ENCODE measurements at places on chromosomes 1 and 21. TPM values are rescaled to one million over a fixed set of nuclear protein-coding genes. Genes with fewer than 3 reads are reported as not detected.

The OR2AK2 gene
- not detected for total RNA-seq

The FMO3 gene
- total RNA-seq, result 0.48 TPM

The MRAP gene
- total RNA-seq, result not detected

The LCE1A gene
- not detected for total RNA-seq

The DMRTA2 gene
- total RNA-seq, result not detected

The RIPPLY3 gene
- not detected for total RNA-seq

The FCRLB gene
- 3.6 TPM for total RNA-seq

The IQGAP3 gene
- 11.8 TPM for total RNA-seq

The OR2T10 gene
- not detected for total RNA-seq

The LCE3E gene
- not detected for total RNA-seq

- DNase-seq, result no peak
These were observed 31.0 kb upstream of the IL19 start for GRCh38 chr1:206739411-206740076.

- no peak for DNase-seq
These were observed 42.9 kb downstream of the USP25 start for GRCh38 chr21:15772654-15773053.

- no peak for DNase-seq
These were observed 75.8 kb upstream of the TSPAN2 start for GRCh38 chr1:115164940-115165705.

- no peak for DNase-seq
These were observed 160.9 kb upstream of the VAMP3 start for GRCh38 chr1:7610106-7610731.

- no peak for DNase-seq
These were observed 18.3 kb upstream of the IL6R start for GRCh38 chr1:154386643-154387352.

DNA sequence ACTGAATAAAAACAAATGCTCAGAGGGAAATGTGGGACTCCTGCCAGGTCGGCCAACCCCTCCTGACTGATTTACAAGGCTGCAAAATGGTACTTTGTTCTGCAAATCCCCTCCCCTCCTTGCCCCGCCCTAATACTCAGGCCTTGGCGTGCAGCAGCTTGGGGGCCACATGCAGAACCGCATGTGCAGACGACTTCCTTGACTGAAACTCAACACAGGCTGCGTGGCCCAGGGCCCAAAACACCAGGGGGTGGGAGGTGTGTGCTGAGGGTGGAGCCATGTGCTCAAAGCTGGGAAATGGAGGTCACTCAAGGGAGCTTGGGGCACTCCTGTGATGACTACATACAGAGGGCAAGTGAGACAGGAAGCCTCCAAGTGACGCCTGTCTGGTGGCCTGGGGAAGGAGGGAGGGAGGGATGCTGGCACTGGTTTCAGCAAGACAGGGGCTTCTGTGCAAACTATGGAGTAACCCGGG lies 87.2 kb downstream of the MRPL37 start:
- DNase-seq, result peak; percentile 87

- DNase-seq, result no peak
These were observed 12.9 kb downstream of the TOR3A start for GRCh38 chr1:179094818-179095217.

- DNase-seq, result peak; percentile 35
These were observed 102.8 kb upstream of the C1orf21 start for GRCh38 chr1:184283999-184284398.

DNA sequence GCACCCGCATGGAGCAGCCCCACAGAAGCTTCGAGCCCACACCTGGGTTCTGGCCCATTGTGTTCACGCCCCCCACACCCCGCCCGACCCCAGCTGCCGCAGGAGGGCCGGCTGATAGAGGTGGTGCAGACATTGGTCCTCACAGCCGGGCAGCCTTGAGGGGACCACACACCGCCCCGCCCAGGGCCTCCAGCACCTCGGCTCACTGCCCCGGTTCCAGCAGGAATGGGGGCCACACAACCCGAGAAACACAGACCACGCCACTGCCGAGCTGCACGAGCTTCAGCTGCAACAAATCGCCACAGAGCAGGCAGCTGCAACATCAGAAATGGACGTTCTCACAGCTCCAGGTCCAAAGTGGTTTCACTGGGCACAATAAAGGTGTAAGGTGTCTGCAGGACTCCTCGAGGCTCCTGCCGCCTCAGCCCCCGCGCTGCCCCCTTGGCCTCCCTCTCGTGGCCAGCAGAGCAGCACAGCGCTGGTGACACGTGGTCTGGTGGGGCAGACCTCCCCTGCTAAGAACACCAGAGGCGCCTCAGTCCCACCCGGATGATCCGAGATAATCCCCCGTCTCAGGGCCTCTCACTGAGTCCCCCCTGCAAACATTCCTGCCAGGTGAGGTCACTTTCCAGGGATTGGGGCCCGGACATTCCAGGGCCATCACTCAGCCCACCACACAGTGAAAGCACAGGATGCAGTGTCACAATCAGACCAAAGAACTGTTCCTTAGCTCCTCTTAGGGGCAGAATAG lies 62.3 kb upstream of the ADARB1 start:
- DNase-seq, result peak; percentile 36

GRCh38 chr1:2438038-2438437 lies 25.7 kb upstream of the PEX10 start:
- no peak for DNase-seq

DNA sequence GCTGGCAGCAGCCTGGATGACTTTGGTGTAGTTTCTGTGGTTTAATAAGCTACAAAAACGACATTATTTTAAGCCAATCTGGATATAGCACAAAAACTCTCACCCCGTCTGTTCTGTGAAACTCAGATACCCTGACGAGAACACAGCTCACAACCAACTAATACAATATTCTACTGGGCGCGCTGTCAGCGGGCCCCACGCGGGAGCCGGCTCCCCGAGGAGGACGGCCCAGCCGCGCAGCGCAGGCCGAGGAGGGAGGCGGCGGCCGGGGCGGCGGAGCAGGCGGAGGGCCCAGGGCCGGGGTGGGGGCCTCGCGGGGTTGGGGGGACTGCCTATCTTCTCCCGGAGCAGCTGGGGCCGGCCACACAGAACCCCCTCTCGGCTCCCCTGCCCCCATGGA lies 87.2 kb upstream of the POU3F1 start:
- no peak for DNase-seq

- no peak for DNase-seq
These were observed 14.9 kb downstream of the KNCN start for GRCh38 chr1:46536527-46536926.

GRCh38 chr1:21258331-21259134 lies 31.7 kb downstream of the ECE1 start:
- no peak for DNase-seq

DNA sequence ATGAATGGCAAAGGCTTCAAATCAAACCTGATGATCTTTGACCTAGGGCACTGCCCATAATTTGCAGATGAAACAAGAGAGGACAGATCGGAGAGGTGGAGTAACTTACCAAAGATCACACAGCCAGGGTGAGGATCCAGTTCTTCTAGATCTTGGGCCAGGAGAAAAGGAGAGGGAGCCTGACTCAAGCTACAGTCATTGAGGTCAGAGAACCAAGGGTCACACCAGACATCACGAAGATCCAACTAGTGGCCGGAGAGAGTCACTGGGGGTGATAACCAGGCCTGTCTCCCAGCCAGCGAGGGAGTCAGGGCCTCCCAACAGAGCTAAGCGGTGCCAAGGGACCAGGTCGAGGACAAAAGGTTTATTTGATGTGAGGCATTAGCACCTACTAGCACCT lies 115.0 kb downstream of the RIPK4 start:
- no peak for DNase-seq

- DNase-seq, result no peak
These were observed 17.9 kb upstream of the DYRK1A start for GRCh38 chr21:37348664-37349063.

- DNase-seq, result no peak
These were observed 56.1 kb downstream of the NPHP4 start for GRCh38 chr1:5936126-5936525.

DNA sequence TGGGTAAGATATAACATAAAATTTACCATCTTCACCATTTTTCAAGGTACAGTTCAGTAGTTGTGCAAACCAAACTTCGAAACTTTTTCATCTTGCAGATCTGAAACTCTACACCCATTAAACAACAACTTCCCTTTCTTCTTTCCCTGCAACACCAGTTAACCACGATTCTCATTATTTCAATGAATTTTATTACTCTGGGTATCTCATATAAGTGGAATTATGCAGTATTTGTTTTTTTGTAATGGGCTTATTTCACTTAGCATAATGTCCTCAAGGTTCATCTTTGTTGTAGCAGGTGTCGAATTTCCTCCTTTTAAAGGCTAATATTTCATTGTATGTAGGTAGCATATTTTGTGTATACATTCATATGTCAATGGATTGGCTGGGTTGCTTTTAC lies 146.1 kb downstream of the SPATA46 start:
- DNase-seq, result no peak

GRCh38 chr1:79517470-79518224 lies 511.1 kb upstream of the ADGRL4 start:
- no peak for DNase-seq

DNA sequence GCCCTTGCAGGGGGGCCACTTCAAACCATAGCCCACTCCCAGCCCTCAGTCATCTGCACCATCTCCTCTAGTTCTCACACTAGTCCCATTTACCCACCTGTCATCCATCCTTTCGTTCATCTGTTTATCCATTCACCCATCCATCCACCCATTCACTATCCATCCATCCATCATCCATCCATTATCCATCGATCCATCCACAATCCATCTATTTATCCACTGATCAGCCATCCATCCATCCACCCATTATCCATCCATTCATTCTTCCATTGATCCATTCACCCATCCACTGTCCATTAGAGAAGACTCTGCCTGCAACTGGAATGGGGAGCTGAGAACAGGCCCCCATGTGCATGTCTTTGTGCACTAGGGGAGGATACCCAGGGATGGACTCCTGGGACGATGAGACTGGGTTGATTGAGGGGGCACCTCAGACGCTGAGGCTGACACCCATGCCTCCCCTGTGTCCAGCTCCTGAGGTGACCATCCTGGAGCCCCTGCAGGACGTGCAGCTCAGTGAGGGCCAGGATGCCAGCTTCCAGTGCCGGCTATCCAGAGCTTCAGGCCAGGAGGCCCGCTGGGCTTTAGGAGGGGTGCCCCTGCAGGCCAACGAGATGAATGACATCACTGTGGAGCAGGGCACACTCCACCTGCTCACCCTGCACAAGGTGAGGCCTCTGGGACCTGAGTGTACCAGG lies 97.9 kb downstream of the TRIM11 start:
- no peak for DNase-seq

DNA sequence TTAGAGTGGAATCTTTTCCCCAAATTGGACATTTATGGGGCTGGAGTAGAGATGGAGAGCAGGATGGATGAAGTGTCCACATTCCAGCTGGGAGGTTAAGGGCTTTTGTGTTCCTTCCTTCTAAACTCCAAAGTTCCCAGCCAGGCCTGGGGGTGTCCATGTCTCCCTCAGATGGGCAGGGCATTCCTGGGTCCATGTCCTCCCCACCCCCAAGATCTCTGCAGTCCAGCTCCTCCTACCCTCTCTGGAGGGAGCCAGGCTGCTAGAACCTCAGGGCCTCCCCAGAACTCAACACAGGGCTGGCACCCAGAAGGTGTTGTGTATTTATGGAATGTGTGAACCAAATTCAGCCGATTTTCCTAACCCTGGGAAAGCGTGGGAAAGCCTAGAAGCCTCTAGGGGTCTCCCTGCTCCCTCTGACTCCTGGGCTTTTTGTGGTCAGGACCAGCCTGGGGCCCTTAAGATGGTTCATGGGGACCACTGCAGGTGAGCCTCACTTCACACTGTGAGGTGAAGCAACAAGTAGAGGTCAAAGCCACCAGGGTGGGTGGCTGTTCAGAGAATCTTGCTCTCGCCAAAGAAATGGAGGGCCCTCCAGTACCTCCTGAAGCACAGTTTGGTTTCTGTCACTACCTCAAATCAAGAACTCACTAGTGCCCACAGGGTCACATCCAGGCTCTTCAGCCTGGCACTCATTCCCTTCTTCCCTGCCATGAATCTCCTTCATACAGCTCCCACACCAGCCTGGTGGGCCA lies 54.8 kb downstream of the GLIS1 start:
- no peak for DNase-seq

DNA sequence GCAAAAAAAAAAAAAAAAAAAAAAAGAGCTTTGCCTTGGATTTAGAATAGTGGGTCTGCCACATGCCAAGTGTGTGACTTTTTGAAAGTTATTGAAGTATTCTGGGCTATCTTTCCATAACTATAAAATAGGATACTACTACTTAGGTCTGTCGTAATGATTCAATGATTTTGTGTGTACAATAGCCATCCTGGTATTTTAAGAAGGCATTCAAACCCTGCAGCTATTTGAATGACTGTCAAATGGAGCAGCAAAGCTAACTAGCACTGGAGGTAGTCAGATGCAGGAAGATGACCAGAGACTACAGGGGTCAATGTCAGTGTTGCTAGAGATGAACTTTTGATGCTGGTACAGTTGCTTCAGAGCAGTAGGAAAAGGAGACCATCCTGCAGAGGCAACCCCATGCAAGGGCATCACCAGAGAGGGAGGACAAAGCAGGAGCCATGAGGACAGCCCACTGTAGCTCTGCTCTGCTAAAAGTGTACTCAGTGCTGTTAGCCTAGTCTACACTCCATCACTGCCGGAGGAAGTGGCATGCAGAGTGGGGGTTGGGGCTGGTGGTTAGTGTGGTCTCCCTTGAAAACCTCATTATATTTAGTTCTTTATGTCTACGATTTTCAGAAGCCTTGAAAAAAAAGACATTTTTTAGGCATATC lies 29.0 kb downstream of the DUSP10 start:
- no peak for DNase-seq

DNA sequence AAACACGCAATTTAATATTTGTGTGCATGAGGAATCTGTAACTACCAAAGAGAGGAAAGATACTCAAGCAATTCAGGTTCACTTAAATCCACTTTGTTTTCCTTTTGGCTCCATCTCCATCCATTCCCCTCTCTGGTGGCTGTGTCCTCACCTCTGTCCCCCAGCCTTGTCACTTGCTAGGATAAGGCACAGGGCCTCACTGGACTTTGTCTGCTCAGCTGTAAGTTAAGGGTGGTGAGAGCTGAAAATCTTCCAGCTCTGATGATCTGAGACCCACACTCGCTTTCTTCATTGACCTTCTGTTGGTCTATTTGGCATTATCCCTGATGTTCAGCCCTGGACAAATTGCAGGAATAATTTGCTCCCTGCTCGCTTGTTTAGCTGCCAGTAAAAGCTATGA lies 56.5 kb downstream of the RHOU start:
- DNase-seq, result no peak

Measured in urinary bladder (tissue), 4 donors.